ENCODE measurements at places on chromosomes 2 and 18.

DNA sequence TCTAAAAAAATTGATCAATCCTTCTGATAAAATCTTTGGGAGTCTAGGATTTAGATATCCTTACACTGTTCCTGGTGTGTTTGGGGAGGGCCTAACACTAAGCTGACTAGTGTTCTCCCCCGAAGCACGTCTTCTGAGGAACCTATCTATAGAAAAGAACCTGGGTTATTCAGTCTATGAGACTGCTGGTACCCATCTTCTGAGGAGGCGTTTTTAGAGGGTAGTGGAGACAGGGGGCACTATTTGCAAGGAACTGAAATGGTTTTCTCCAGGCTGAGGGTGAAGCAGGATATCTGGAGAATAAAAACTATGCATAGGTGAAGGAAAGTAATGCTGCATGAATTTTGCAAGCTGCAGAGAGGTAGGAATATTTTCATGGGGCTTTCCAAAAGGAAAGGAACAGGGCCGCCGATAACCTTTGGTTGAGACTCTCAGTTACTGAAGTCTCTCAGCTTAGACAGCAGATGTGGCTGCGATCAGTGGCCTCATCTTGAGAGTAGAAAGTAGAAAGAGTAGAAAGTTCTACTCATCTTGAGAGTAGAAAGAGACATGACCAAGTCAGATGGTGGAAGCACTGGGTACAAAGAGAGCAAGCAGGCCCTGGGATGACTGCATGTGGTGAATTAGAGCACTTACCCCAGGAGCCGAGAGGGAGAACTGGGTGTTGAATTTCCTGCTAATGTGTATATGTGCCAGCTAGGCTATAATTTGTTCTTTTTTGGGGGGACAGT lies 31.8 kb upstream of the KCNE4 start:
- no peak for DNase-seq

DNA sequence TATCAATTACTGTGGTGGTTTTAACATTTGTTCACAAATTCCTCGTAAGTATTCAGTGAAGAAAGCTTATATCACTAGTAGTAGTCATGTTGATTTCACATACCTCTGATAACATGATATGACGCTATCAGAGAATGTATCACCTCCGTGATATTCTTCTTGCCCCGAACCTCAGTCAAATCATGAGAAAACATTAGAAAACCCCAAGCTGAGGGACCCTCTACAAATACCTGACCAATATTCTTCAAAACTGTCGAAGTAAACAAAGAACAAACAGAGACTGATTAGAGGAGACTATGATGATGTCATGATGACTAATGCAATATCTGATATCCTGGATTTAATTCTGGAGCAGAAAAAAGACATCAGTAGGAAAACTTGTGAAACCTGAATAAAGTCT lies 85.6 kb upstream of the SPOPL start:
- no peak for DNase-seq

DNA sequence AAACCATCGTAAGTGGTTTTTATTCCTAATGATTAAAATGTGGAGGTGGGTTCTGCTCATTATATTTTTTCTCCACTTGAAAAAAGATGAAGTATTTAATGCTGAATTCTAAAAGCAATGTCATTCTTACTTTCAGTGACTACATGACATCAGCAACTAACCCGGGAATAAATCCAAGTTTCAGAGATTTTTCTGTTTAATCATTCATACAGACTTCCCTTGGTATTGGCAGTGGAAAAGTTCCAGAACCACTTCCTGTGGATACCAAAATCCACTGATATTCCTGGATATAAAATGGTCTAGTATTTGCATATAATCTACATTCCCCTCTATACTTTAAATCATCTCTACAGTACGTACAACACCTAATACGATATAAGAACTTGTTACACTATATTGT lies 128.6 kb downstream of the ZNF532 start:
- DNase-seq = no peak

GRCh38 chr2:71071681-71072398 lies 3.4 kb downstream of the NAGK start:
- peak; percentile 96 for DNase-seq

- no peak for DNase-seq
These were observed 160.9 kb upstream of the COL3A1 start for GRCh38 chr2:188813315-188813714.

- no peak for DNase-seq
These were observed 88.8 kb upstream of the ACVR2A start for GRCh38 chr2:147756069-147756468.

- DNase-seq = no peak
These were observed 207.1 kb upstream of the SPOPL start for GRCh38 chr2:138294451-138294850.

DNA sequence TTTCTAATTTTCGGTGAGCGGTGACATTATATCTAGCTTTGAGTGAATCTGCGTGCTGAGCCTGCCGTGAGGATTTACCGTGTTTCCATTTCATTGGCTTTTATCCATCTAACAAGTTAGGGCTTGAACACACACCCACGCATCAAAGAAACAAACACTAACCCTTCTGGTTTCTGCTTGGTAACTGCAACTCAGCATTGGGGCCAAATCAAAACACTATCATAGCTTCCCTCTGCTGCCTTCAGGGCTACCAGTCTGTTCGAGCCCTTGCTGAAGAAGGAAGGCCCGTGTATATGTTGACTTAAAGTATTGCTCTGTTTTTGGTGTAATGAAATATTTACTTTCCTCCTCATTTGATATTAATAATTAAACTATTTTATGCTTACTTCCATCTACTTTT lies 227.2 kb downstream of the PHLPP1 start:
- DNase-seq = no peak

- DNase-seq = no peak
These were observed 34.1 kb upstream of the FAM110C start for GRCh38 chr2:80378-80777.

DNA sequence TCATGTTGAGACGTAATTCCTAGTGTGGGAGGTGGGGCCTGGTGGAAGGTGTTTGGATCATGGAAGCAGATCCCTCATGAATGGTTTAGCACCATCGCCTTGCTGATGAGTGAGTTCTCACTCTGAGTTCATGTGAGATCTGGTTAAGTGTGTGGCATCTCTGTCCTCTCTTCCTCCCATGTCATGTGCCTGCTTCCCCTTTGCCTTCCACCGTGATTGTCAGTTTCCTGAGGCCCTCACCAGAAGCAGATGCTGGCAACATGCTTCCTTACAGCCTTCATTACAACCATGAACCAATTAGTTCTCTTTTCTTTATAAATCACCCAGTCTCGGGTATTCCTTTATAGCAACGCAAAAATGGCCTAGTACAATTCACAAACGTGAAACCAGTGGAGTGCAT lies 14.6 kb upstream of the MCM6 start:
- no peak for DNase-seq

- DNase-seq = no peak
These were observed 37.1 kb upstream of the GATA6 start for GRCh38 chr18:22132258-22132657.

- DNase-seq = no peak
These were observed 1.5 kb upstream of the PCBP1 start for GRCh38 chr2:70085711-70086277.
